ENCODE measurements at places on chromosomes 2 and 18.
A peak's percentile ranks its signal among the peaks of the same experiment; 100 is the strongest.

DNA sequence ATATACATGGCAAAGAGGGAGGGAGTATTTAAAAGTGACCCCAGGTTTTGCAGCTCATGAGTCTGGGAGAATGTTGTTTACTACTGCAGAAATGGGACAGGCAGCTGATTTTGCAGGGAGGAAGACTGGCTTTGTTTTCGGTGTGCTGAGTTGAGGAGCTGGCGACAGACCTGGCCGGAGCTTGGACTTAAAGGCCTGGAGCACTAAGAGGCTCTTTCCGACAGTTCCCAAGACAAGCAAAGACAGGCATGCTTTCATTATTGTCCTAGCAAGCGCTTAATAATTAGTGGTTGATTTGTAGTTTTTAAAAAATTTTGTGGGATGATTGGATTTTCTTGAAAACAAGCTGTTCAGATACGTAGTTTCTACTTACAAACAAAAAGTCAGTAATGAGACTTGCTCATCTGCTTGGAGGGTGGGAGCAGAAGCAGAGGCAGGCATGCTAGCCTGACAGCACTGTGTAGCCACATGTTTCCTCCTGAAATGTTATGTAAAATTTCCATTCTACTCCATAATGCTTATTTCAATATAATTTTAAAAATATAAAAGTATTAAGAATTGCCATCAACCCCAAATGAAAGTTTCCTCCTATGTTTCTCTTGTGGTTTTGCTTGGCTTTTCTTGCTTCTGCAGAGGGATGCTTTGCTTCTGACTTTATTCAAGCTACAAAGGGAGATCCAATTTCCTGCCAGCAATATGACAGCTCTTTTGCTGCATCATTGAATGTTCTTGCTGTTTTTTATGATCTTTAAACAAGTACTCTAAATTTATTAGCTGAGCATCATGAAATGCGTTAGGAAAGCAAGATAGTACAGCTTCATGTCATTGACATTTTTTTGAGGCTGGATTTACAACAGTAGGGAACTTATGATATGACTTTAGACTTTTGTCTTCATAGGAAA lies 75.8 kb downstream of the PHLPP1 start:
- peak; percentile 63 for DNase-seq

GRCh38 chr2:207409517-207409916 lies 120.2 kb upstream of the CREB1 start:
- no peak for DNase-seq

DNA sequence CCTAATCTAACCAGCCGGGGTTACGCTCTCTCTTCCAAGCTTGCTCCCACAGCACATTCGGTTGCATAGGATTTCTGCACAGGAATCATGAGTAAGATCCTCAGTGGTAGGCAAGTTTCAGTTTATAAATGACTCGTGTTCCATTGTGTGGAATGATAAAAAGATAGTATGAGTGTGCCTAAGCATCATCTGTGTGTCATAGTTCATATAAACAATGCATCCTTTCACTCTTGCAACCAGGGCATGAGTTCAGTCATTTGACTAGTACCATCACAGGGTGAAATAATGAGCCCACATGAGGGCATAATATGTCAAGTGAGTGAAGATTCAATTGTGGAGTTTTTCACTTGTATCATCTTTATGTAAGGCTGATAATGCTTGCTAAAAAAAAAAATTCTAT lies 417.1 kb upstream of the CDH2 start:
- DNase-seq = peak; percentile 11

- DNase-seq = no peak
These were observed 66.1 kb upstream of the MBOAT2 start for GRCh38 chr2:9069543-9069942.

- DNase-seq = no peak
These were observed 241.3 kb downstream of the RBM43 start for GRCh38 chr2:151020411-151020810.

- peak; percentile 75 for DNase-seq
These were observed 59.2 kb upstream of the IGFBP2 start for GRCh38 chr2:216574046-216574445.

DNA sequence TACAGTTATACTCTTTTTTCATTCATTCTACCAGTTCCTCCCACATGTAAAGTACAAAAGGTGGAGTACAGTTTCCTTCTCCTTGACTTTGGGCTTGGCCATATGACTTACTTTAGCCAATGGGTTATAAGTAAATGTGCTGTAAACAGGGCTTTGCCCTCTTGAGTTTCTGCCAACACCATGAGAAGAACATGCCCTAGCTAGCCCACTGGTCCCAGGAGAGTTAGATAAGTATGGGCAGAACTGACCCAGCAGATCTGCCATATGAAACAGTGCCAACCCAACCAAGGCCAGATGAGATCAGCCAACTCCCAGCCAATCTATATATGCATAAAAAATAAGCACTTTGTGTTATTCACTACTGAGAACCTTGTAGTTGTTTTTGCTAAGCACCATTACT lies 25.5 kb downstream of the ZC3H8 start:
- DNase-seq = peak; percentile 1

DNA sequence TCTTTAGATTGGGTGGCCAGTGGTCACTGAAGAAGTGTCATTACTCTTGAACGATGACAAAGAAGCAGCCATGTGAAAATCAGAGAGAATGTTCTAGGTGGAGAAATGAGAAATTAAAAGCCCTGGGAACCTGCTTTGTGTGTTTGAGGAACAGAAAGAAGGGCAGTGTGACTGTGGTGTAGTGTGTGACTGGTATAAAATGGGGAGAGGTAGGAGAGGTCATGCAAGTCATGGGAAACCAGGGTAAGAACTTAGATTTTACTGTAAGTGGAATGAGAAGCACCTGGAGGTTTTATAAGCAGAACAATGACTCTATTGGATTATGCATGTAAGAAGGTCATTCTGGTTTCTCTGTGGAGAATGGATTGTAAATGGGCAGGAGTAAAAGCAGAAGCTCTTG lies 12.2 kb downstream of the ICOS start:
- no peak for DNase-seq

- DNase-seq = no peak
These were observed 16.0 kb downstream of the CEP192 start for GRCh38 chr18:13007248-13007560.

GRCh38 chr2:197307236-197307932 lies 3.2 kb downstream of the ANKRD44 start:
- no peak for DNase-seq

GRCh38 chr18:8937160-8938094 lies 165.1 kb upstream of the NDUFV2 start:
- DNase-seq = peak; percentile 67

DNA sequence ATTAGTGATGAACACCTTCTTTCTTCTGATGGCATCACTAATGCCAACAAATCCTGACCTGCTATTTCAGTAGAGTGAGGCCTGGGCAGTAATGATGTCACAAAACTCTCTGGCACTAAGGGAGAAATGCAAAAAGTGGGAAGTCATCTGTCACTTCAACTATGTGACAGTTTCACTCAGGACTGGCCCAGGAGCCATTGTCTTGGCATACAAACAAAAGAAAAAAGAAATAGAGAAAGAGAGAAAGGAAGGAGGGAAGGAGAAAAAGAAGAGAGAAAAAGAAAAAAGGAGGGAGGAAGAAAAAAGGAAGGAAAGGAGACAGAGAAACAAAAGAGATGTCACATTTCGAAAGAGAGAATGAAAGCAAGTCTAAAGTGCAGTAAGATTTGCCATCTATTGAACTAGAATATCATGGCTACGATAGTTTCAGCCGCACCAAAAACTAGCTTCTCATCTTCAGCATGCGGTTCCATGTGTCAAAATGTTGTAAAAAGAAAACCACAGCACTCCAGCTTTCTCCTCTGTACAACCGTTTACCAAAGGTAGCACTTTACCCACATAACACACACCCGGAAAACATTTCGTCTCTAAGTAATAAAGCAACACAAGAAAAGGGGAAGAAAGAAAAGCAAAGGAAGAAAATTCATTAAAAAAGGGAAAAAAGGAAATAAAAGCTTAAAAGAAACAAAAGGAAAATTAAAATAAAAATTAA lies 50.1 kb downstream of the CD226 start:
- DNase-seq = no peak

GRCh38 chr2:73651591-73652230 lies 9.5 kb upstream of the NAT8 start:
- no peak for DNase-seq

GRCh38 chr2:216450346-216450745 lies 38.1 kb downstream of the SMARCAL1 start:
- no peak for DNase-seq

DNA sequence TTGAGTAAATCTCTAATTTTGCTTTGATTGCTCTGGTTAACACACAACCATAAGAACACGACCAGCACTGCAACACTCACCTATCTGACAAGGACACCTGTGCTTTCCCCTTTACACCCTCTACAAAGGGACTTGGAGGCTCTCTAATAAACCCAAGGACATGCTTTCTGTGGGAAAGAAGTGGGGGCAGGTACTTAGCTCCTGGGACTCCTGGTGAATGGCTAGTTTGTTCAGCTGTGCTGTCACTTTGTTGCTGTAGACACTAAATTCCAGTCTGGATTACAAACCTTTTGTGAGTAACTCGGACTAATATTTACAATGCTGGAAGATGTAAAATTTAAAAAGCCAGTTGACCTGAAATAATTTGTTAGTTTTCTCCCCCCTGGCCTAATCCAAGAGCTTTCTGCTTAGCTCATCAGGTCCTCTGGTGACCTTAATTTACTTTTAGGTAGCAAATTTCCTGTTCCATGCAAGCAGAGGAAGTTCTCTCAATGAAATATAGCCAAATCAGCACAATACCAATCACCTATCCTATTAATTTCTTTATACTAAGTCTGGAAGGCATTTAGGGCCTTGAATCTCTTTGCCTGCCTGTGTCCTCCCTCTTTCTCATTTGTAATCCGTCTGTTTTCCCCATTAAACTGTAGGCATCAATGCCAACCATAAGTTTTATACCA lies 67.5 kb downstream of the PLCL1 start:
- no peak for DNase-seq

GRCh38 chr18:44545359-44545985 lies 135.2 kb upstream of the SETBP1 start:
- DNase-seq = no peak

DNA sequence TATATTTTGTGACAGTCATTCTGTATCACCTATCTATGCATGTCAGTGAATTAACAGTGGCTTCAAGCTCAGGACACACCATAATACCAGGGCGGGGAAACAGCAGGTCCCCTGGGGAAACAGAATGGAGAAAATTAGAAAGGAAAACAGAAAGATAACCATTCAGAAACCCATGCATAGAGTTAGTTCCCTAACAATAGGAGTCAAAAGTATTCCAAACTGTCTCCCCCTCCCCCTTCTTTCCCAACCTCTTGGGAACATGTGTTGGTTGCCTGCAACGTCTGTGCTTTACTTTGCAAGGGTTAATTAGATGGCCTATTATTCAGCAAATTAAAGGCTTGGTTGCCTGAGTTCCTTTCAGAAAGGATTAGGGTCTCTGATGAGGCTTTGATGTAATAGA lies 176.4 kb downstream of the MYO3B start:
- no peak for DNase-seq

GRCh38 chr18:6355789-6356589 lies 58.7 kb downstream of the L3MBTL4 start:
- no peak for DNase-seq

DNA sequence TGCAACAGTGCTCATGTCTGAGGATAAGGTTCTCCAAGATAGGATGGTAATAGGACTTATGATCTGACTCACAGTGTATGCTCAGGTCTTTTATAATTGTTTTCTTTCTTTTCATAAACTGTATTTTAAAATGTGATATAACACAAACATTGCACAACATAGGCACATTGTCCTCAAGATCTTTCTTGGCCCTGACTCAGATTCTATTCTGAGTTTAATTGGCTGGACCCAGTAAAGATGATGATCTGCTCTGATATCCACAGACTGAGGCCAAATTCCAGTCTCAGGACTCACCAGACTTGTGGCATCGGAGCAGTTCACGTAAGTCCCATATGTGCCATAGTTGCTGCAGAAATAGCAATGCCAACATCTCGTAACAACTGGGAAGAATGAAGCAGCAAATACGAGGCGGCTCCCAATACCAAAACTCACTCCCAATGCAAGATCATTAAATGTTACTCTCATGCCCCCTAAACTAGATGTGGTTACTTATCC lies 448.9 kb upstream of the SLC14A2 start:
- DNase-seq = peak; percentile 98

DNA sequence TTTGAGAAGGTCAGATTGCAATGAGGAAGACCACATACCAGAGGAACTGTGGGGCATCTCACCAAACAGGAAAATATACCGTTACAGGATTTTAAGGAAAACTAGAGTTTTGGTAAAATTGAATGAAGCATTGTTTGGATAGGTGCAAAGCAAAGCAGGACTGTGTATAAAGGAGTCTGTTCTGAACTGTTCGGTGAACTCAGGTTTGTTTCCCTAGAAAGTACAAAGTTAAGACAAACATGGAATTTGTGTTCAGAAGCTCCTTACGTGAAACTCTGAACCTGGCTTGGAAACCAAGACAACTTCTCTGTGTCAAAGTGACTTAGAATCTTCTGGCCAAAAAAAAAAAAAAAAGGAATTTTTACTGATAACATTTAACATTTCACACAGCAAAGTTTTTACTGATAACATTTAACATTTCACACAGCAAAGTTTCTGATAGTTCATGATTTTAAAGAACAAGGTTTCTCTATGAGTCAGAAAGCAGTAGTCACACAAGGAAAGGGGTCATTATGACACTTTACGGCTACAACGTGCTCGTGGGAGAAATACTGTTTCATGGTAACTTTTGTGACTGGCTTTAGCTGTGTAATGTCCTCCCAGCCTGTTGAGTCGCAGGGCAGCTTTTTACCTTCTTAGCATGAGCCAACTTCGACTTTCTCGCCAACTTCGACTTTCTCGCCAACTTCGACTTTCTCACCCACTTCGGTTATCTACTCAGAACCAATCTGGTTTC lies 21.2 kb upstream of the TET3 start:
- DNase-seq = no peak

GRCh38 chr2:158775273-158776027 lies 19.7 kb upstream of the DAPL1 start:
- no peak for DNase-seq

DNA sequence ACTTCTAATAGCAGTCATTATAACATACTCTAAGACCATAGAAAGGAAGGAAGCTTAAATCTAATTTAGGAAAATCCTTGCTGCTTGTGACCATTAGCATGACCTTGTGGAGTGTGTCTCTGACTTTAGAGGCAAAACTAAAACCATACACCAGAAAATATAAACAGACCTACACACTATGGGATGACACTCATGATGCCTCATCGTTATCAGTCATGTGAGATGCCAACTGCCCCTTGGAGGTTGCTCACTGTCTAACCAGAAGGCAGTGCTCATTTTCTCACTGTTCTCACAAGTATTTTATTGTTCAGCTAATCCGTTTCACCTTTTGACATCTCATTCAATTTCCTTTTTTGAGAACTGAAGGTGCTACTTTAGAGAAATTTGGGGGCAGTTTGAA lies 376.9 kb downstream of the RND3 start:
- DNase-seq = peak; percentile 45

- no peak for DNase-seq
These were observed 310.3 kb upstream of the HS6ST1 start for GRCh38 chr2:128628996-128629395.

GRCh38 chr2:49162151-49162550 lies 7.8 kb upstream of the FSHR start:
- no peak for DNase-seq

All from EH (cell line).